GDM1 (cell line): ENCODE measurements at places on chromosomes 7 and 10.

DNA sequence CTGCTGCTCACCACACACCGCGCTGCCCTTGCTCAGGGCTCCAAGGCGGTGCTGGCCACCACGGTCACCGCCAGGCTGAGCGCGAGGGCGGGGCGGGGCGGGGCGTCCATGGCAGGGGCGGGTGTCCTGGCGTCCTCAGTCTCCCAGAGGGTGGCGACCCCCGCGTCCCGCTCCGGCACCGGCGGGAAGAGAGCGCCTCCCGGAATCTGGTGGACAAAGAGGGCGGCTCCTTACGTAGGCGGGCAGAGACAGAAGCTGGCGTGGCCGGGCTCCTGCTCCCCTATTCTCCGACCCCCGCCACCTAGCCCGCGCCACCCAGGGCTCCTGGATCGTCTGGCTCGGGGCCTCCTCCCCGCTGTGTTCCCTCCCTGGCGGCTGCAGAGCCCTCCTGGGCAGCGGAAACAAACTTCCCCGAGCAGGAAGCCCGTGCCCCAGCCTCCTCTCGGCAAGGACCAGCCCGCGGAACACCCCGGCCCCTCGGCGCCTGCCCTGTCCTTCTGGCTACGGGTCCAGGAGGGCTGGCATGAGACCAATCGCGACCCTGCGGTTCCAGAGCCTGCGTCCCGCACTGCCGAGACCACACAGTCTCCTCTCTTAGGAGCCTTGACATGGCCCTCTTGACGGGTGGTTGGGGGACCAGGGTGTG lies 133.8 kb upstream of the ZNF92 start:
- DNase-seq: no peak

DNA sequence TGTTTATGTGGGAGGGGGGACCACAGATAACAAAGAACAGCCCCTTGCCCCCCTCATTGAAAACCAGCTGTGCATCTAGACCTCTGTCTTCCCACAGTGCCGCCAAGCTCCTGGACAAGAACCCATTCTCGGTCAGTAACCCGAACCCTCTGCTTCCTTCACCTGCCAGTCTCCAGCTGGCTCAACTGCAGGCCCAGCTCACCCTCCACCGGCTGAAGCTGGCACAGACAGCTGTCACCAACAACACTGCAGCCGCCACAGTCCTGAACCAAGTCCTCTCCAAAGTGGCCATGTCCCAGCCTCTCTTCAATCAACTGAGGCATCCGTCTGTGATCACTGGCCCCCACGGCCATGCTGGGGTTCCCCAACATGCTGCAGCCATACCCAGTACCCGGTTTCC lies 91.0 kb upstream of the PDCD4 start:
- no peak for DNase-seq

DNA sequence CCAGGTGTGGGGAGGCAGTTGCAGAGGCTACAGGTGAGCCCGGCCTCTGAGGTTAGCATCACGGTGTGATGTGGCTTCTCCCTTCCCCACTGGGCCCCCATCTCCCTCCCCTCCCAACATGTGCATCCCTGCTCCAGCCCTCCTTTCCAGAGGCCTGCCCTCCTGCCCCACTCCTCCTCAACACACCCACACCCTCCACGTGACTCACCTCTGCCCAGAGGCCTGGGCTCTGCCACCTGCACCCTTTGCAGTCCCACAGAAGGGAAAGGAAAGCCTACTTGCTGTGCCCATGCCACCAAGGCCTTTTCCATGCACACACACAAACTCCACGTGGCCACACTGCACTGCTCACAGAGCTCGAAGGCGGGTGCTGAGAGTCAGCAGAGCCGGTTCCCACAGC lies 500.6 kb upstream of the FOXK1 start:
- no peak for DNase-seq

DNA sequence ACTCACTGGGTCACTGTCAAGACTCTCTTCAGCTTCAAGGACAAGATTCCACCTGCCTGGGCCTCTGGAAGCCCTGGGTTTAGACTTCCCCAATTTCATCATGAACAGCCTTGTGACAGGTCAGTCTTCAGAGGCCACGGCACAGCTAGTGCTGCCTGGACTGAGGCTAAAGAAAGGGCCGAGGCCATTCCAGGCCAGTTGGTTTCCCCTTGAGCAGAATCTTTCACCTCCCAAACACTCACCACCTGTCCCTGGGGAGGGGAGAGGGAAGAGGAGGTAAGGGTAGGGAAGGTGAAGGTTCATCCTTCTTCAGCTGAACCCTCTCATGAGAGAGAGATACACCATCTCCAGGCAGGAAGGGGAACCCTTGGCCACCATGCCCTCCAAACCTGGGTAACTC lies 24.3 kb downstream of the HSPA12A start:
- DNase-seq: no peak

GRCh38 chr10:104642658-104643302 lies 1.7 kb downstream of the SORCS3 start:
- no peak for DNase-seq

GRCh38 chr7:137975221-137975620 lies 26.7 kb downstream of the CREB3L2 start:
- no peak for DNase-seq

DNA sequence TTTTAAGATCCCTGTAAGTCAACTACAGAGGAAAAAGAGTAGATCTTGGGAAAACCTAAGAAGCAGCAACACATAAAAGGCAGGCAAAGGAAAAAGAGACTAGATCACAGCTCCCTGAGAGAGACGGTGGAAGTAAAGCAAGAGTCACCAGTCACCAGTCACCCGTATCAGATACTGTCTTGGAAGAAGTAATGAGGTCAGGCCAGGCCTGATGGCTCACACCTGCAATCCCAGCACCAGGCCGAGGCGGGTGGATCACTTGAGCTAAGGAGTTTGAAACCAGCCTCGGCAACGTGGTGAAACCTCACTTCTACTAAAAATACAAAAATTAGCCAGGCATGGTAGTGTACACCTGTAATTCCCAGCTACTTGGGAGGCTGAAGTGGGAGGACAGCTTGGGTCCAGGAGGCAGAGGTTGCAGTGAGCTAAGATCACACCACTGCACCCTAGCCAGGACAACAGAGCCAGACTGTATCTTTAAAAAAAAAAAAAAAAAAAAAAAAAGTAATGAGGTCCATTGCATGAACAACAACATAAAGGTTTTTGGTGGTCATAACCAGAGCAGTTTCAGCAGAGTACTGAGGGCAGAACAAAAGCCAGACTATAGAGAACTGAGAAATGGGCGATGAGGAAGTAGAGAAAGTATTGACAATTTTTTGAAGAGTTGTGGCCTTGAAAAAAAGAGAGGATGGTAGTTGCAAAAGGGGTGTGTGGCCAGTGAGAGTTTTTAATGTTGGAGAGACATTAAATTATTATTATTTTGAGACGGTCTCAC lies 16.9 kb downstream of the ZNF713 start:
- no peak for DNase-seq

DNA sequence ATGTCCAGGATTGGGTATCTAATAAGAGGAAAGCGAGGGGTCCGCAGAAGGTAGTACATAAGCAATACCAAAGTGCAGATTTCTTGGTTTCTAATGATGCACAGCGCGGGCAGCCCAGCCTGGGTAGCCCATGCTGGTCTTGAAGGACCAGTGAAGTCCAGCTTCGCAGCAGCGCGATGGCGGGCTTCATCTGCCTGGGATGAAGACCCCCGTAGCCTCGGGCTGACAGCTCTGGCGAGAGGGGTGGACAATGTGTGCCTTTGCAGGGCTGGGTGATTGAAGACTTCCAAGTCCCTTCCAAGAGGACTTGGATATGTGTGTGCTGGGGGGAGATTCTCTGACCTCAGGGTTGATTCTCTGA lies 2.2 kb downstream of the SORCS3 start:
- DNase-seq: no peak

- no peak for DNase-seq
Measured at GRCh38 chr10:32957341-32958084, 517 bp downstream of the ITGB1 start.

DNA sequence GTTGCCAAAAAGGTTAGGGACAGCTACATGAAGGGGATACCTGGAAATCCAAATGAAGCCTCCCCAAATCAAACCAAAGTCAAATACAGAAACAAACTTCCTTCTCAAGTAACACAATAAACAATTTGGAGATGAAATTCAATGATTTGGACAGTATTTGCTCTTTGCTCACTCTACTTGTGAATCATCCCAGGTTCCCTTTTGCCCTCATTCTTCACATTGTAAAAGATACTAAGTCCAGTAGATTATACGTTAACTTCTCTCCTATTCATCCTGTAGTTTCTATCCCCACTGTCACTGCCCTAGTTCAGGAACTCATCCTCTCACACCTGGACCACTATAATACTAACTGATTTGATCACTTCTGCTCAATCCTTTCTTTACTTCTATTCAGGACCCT lies 28.3 kb downstream of the FZD1 start:
- DNase-seq: no peak

DNA sequence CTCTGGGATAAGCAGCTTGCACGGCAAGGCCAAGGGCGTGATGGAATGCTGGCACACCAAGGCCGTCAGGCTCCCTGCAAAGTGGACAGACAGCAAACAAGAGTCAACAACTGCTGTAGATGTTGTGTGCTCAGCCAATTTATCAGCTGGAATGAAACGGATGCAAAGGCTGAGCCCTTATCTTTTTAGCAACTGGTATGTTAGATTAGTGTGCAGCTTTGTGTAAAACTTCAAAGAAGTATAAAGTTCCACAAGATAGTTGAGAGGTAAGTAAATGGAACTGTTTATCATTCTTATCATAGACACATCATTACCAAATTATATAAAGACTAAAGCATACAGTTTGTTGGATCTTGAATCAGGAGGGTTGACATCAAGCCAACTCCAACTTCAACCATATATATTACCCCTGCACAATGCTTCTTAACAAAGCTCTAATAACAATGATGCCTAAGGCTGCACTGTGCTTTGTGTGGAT lies 289.0 kb downstream of the TNS3 start:
- no peak for DNase-seq

DNA sequence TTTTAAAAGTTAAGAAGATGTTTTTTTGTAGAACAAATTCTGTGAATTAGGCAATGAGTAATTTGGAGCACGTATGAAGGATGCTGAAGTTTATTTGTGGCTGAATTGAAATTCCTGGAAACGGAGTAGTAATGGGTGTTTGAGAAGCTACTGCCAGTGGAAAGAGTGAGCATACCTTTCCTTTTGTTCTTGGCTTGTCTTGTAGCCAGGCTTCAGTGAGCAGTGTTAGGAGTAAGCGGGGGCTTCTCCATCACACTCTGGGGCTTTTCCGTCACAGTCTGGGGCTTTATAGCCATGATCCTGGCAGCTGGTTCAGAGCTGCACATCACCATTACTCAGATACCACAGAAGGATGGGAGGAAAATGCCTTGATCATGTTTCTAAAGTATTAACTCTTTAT lies 32.3 kb downstream of the GARS1 start:
- DNase-seq: no peak

- no peak for DNase-seq
Measured at GRCh38 chr7:3370068-3370830, 69.2 kb downstream of the SDK1 start.

GRCh38 chr10:114329634-114330365 lies 74.5 kb downstream of the AFAP1L2 start:
- DNase-seq: peak; percentile 11

DNA sequence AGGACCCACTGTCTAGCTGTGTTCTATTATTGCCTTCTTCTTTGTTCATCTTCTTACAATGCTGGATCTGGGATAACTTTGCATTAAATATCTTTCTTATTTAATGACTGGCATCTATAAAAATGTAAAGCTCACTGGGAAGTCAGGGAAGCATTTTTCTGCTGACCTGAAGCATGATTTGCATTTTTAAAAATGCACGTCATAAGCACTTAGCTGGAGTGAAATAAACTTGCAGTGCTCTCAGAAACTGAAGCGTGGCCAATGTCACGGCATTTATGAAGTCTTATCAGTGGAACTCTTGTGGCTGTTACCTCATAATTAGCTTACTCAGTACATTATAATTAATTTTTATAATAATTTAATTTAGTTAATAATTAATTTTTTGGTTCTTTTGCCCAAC lies 59.1 kb downstream of the FRMD4A start:
- no peak for DNase-seq

- no peak for DNase-seq
Measured at GRCh38 chr7:859359-860030, 16.9 kb upstream of the GET4 start.

DNA sequence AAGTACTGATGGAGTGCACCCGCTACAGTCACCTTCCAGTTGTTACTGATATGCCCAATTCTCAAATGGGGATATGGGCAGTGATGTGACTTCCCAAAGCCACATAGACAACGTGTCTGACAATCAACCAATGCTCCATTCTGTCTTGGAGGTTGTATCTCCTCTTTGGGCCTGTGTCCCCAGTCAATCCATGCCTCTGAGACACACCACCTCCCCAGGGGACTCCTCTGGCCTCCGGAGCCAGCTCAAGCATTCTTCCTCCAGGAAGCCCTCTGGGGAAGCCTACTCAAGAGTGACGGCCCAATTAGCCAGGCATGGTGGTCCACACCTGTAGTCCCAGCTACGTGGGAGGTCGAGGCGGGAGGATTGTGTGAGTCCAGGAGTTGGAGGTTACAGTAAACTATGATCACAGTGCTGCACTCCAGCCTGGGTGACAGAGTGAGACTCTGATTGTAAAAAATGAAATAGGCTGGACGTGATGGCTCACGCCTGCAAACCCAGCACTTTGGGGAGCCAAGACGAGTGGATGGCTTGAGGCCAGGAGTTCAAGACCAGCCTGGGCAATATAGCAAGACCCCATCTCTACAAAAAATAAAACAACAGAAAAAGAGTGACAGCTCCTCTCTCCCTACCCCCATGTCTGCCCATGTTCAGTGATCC lies 99.5 kb upstream of the TNRC18 start:
- no peak for DNase-seq
